ENCODE measurements at places on chromosomes 3 and 15.

- no peak for DNase-seq
Measured at GRCh38 chr3:150068440-150069153, 97.9 kb upstream of the PFN2 start.

GRCh38 chr15:58459560-58459959, 27.8 kb downstream of the LIPC start:
- no peak for DNase-seq

GRCh38 chr15:97875025-97875512, 85.4 kb upstream of the ARRDC4 start:
- no peak for DNase-seq

GRCh38 chr3:15339786-15340215, 7.4 kb upstream of the SH3BP5 start:
- DNase-seq, result no peak
